ENCODE measurements at places on chromosomes 7 and 10.

DNA sequence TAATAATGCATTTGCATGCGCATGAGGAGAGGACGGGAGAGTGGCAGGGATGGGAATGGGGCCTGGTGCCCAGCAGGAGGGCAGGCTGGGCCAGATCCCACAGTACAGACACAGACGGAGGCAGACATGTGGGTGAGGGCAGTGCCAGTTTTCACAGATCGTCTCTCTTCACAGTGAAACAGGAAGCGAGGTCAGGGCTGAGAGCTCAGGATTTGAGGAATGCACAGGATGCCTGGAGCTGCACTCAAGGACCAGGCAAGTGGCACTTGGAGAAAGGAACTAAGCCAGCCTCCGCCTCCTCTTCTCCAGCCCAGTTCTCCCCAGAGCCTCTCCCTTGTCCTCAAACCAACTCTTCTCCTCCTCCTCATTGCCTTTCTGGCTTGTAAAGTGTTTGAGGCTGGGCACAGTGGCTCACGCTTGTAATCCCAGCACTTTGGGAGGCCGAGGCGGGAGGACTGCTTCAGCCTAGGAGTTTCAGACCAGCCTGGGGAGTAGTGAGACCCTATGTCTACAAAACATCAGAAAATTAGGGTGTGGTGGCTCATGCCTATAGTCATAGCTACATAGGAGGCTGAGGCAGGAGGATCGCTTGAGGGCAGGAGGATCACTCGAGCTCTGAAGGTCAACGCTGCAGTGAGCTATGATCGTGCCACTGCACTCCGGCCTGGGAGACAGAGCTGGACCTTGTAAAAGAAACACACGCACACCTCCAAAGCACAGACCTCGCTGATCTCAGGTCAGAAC is 115.2 kb downstream of the HIP1 start:
- DNase-seq, result peak; percentile 35

DNA sequence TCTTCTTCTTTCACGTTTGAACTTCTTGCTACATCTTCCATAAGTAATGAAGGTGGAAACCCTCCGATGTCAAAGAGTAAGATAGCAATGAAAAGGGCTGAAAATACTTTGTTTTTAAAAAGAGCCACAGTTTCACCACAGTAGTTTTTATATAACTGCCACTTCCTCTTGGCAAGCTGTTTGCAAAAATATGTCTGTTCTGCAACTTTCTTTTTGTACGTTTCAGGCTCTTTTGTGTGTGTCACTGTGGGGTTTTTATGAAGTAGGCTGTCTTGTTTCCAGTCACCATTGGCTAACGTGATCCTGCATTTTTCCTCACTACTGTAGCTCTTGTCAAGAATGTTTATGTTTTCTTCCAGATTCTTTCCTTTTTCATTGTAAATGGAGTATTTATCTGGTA is 55.6 kb downstream of the SLC16A9 start:
- DNase-seq, result no peak

- DNase-seq, result peak; percentile 29
Observed at GRCh38 chr7:106111655-106112117, 426 bp downstream of the SYPL1 start.

- no peak for DNase-seq
Observed at GRCh38 chr10:125002423-125003145, 60.7 kb downstream of the ZRANB1 start.

Data from GM23338 (cell line).